ENCODE measurements at places on chromosomes 13 and 19.

- H3K4me1 ChIP-seq = peaks cover 20% of the 10 kb centered on the region
- no peak overlapping the region for H3K27ac ChIP-seq
- no peaks in the 10 kb centered on the region for H3K36me3 ChIP-seq
- DNase-seq = no peak
Measured at GRCh38 chr13:77333594-77333993, 6.7 kb upstream of the MYCBP2 start.

- peaks cover 12% of the 10 kb centered on the region for H3K36me3 ChIP-seq
- H3K27ac ChIP-seq = no peak overlapping the region
- DNase-seq = no peak
- H3K4me1 ChIP-seq = peaks cover 5% of the 10 kb centered on the region
- H3K27me3 ChIP-seq = peaks cover 5% of the 10 kb centered on the region
- H3K4me3 ChIP-seq = peak overlapping the region; percentile 64
Measured at GRCh38 chr13:20565115-20565736, 1.7 kb upstream of the IFT88 start.

DNA sequence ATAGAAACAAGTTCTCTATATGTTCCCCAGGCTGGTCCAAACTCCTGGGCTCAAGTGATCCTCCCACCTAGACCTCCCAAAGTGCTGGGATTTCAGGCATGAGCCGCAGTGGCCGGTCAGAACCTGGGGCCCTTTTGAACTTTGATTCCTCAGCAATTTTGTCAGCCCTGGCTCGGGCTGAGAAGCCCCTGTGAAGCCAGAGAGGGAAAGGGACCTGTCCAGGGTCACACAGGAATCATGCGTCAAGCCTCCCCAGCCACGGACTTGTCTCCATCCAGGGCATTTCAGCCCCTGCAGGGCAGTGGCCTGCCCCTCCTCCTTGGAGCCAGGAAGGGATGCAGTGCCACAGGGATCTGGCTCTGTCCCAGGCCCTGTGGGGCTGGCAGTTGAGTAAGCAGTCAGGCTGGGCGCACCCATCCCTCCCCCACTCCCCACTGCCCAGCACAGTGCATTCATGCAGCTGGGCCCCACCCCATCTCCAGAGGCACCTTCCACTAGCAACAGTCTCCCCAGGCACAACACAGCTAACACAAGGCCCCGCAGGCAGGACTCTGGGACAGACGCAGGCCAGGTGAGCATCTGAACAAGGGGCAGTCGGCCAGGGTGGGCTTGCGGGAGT, at the start of gene CAPS:
Gene CAPS, plus strand, starts transcription at position 516 of the 619 bp plus-strand sequence. CDS start 153 bp downstream, outside the sequence.
- H3K4me3 ChIP-seq = no peak within 1 kb of the TSS
- no peak for DNase-seq
- H3K27me3 ChIP-seq = peaks cover 6% of the 10 kb centered on the region

- H3K36me3 ChIP-seq = no peaks in the 10 kb centered on the region
- H3K27ac ChIP-seq = peak overlapping the region; percentile 94
- H3K4me3 ChIP-seq = peak overlapping the region; percentile 83
- peaks cover 21% of the 10 kb centered on the region for H3K4me1 ChIP-seq
Measured at GRCh38 chr19:48738557-48739403, 1.6 kb downstream of the RASIP1 start.

GRCh38 chr13:50722440-50723125, 120.9 kb downstream of the DLEU7 start:
- no peaks in the 10 kb centered on the region for H3K36me3 ChIP-seq
- no peak for DNase-seq
- no peak overlapping the region for H3K4me3 ChIP-seq
- no peak overlapping the region for H3K27ac ChIP-seq

DNA sequence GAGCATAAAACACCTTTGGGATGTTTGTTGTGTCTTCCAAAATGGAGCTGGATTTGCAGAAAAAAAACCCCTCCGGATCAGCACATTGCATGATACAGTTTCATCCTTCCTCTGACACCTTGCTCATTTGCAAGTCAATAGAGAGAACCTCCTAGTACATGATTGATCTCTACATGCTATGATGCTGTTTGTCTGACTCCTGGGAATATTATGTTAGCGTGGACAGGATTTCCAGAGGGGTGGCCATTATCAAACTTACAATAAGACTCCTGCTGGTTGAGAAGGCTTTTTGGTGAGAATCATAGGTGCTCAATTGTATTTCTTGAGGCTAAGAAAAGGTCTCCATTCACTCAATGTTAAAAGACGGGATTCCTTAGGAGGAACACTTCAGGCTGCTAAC, 75.9 kb upstream of the SCEL start:
- H3K27ac ChIP-seq = peak overlapping the region; percentile 40
- peaks cover 1% of the 10 kb centered on the region for H3K27me3 ChIP-seq
- H3K4me3 ChIP-seq = no peak overlapping the region
- no peak for DNase-seq
- H3K36me3 ChIP-seq = no peaks in the 10 kb centered on the region
- H3K4me1 ChIP-seq = peaks cover 10% of the 10 kb centered on the region

All from glutamatergic neuron (in vitro differentiated cells).